NCI-H187 treated with DMSO at 0.1 percent for 48 hours (cell line): ENCODE measurements at places on chromosomes 6 and 20.
A peak's percentile ranks its signal among the peaks of the same experiment; 100 is the strongest.

DNA sequence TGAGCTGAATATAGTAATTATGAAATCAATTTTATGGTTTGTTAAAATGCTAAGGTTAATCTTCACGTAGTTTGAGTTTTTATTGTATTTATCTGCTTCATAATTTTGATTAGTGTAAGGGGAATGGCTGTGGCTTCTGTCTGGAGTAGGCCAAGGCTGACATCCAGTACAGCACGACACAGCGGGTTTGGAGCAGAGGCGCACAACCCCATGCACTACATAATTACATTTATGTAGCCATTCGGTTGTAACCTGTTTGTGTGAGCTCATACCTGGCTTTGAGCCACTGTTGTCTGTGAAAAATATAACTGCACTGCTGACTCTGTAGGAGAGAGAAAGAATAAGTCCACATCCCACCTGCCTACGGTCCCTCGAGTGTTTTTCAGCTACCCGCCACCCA lies 615.5 kb downstream of the EYS start:
- no peak for DNase-seq

GRCh38 chr20:32743237-32744112 lies at the start of gene COMMD7:
Gene COMMD7 (minus strand): TSS chr20:32743467. CDS start chr20:32743391, 76 bp downstream.
- no peak for DNase-seq

- no peak for DNase-seq
Measured at GRCh38 chr6:6772751-6773150, 184.2 kb downstream of the LY86 start.

DNA sequence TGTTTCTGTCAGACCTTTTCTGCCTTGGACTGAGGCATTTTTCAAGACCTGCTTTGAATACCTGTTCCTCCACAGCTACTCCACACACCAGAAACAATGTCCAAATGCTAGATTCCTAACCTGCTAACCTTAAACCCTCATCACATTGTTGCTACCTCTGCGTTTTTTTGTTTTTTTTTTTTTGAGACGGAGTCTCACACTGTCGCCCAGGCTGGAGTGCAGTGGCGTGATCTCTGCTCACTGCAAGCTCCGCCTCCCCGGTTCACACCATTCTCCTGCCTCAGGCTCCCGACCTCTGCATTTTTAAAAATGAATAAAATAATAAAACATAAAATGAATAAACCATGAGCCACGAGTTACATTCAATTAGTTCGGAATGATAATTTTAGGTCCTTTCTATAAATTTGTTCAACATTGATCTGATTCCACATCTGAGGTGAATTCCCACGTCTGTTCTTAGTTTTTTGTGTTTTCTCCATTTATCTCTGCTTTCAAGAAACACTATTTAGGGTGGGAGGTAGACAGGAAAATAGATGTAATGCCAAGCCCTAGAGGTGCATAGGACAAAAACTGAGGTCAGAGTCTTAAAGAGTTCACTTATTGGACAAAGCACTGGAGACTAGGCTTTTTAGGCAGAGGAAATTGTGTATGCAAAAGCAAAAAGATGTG lies 1.3 kb downstream of the C6orf89 start:
- no peak for DNase-seq

GRCh38 chr20:49685161-49685601 lies 28.5 kb downstream of the B4GALT5 start:
- DNase-seq, result no peak

DNA sequence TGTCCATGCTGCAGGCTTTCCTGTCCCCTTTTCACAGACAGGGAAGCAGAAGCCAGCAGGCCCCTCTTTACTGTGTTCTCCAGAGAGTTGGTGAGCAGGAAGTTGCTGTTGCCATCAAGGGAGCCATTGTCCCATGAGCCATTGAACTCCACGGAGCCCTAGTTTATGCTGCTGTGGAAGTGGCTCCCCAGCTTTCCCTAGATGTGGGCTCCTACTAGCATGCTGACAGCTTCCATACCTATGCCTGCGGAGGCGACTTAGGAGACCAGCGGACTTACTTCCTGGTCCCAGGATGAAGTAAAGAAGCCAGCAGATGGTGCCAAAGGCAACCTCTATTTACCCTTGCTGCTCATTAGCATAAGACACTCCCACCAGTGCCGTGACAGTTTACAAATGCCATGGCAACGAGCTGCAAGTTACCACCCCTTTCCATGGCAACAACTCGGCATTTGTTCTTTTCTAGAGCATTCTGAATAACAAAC lies 30.8 kb upstream of the FKBP1A start:
- no peak for DNase-seq

- no peak for DNase-seq
Measured at GRCh38 chr6:136582711-136583471, 32.7 kb upstream of the MAP7 start.

GRCh38 chr6:150752409-150752808 lies 113.1 kb upstream of the MTHFD1L start:
- no peak for DNase-seq

DNA sequence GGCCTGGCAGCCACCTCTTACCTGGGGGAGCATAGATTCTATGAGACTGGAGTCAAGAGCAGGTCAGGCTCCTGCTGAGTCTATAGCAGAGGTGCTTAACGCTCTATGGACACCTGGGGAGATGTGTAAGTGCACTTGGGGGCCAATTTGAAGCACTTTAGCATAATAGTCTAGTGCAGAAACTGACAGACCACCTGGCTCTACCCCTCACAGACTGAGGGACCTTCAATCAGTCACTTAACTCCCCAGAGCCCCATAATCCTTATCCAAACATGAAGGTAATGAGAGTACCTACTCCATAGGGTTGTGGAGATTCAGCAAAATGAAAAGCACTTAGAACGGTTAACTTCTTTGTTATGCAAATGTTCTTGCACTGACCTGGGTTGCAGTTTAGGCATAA lies 87.3 kb upstream of the SLC22A16 start:
- DNase-seq, result peak; percentile 78

- no peak for DNase-seq
Measured at GRCh38 chr6:166556863-166557322, 29.6 kb downstream of the RAMACL start.

DNA sequence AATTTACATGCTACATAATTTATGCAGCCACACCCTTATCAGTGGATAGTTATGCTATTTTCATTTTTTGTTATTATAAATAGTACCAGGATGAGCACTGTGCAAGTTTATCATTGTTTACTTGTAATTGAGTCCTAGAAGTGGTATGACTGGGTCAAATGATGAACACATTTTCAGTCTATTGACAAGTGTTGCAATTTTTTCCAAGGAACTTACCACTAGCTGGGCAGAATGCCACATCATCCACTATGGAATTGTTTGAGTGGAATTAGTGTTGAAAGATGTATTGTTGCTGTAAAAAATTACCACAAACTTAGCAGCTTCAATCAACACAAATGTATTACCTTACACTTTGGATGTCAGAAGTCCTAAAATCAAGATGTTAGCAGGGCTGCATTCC lies 38.1 kb upstream of the OPN5 start:
- DNase-seq, result no peak

GRCh38 chr6:170459451-170459850 lies 93.7 kb downstream of the PSMB1 start:
- DNase-seq, result no peak

DNA sequence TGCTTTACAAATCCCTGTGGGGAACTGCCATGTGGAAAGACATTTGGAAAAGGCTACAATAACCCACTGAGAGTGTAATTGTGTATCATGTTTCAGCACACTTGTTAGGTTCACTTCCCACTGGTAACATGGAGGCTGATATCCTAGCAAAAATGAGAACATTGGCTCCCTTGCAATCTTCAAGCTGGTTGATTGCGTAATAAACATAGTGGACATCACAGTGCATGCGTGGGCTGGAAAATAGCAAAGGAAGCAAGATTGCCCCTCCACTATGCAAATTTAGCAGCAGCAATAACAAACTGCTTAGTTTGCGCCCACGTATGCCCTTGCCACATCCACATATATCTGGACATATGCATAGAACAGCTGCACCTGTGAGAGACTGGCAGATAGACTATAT lies 410.2 kb downstream of the MEI4 start:
- DNase-seq, result no peak

- DNase-seq, result no peak
Measured at GRCh38 chr6:119026822-119027221, 51.6 kb downstream of the FAM184A start.

DNA sequence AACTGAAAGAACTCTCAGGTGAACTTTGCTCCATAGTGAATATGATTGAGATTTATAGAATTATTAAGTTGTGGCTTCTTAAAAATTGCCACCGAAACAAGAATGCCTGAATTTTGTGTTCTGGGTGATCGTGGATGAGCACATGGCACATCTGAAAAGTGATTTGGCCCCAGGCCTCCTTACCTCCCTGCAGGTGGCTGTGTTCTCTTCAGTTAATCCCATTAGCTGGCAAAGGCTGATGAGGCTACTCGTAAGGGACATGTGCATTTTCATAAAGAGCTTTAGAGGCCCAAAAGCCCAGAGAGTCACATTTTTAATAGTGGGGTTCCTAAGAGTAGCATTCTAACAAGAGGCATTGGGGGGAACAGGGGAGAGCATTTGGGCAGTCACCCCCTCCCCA lies 22.6 kb downstream of the GNAS start:
- DNase-seq, result no peak

DNA sequence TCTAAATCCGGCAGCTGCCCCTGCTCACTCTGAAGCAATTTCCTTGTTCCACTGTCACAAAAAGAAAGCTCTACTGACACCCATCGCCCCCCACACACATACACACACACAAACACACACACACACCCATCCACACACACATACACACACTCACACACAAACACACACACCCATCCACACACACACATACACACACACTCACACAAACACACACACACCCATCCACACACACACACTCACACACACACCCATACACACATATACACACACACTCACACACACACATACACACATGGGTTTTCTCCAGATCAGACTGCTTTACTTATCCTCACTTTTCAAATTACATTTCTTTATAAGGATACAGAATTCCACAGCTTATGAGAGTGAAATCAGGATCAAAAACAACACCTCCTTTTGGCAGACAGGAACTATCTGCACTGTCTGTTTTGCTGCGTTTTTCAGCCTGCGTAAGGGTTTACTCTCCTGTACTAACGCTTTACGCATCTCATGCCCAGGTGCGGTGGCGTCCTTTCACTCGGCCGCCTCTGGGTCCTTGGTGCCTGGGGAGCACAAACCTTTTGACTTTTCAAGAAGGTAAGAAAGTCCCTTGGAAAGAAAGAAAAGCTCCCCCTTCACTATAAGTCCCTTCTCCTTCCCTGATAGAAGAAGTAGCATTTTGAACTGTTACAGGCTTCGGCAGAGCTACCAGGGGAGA lies 8.0 kb downstream of the DACT2 start:
- no peak for DNase-seq

GRCh38 chr6:49576618-49577017 lies 26.1 kb downstream of the C6orf141 start:
- no peak for DNase-seq

GRCh38 chr6:25946631-25947030 lies 16.0 kb upstream of the TRIM38 start:
- DNase-seq, result no peak

GRCh38 chr6:53547166-53547810 lies 2.4 kb upstream of the GCLC start:
- no peak for DNase-seq

- no peak for DNase-seq
Measured at GRCh38 chr20:48597521-48598302, 230.1 kb downstream of the PREX1 start.

GRCh38 chr6:39979461-39980328 lies 45.4 kb upstream of the MOCS1 start:
- no peak for DNase-seq

DNA sequence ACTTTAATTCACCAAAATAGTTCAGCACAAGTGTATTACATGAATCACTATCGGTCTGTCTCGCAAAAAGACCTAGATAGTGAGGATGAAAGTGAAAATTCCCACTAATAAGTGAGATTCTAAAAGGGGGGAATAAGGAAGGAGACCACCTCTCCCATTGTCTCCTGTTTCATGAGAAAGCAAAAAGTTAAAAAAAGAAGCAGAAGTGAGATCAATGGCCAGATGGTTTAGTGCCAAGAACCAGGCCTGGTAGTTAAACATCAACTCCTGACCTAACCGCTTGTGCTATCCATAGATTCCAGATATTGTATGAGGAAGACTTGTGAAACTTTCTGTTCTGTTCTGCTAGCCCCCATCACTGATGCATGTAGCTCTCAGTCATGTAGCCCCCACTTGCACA lies 293.0 kb downstream of the RNGTT start:
- DNase-seq, result no peak

GRCh38 chr6:118859517-118860064 lies 34.4 kb upstream of the ASF1A start:
- DNase-seq, result no peak

GRCh38 chr6:17820055-17820454 lies 113.3 kb upstream of the NUP153 start:
- no peak for DNase-seq

GRCh38 chr6:39200498-39201020 lies 28.7 kb downstream of the KCNK5 start:
- no peak for DNase-seq

- no peak for DNase-seq
Measured at GRCh38 chr6:43912598-43913371, 142.8 kb downstream of the VEGFA start.

DNA sequence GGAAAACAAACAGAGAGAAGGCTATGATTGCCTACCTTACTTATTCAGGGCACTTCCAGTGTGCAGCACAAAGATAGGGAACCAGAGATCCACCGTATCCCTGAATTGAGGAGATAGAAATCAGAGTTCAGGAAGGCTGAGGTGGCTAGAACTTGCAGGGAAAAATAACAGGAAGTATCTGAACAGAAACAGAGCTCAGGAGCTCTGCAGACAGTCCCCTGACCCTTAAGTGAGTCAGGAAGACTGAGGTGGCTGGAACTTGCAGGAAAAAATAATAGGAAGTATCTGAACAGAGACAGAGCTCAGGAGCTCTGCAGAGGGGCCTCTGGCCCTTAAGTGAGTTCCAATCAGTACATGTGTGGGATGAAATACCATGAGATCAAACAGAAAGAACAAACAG lies 65.4 kb downstream of the RPRD1B start:
- no peak for DNase-seq

GRCh38 chr6:166952567-166953486 lies 3.5 kb downstream of the RNASET2 start:
- DNase-seq, result no peak

DNA sequence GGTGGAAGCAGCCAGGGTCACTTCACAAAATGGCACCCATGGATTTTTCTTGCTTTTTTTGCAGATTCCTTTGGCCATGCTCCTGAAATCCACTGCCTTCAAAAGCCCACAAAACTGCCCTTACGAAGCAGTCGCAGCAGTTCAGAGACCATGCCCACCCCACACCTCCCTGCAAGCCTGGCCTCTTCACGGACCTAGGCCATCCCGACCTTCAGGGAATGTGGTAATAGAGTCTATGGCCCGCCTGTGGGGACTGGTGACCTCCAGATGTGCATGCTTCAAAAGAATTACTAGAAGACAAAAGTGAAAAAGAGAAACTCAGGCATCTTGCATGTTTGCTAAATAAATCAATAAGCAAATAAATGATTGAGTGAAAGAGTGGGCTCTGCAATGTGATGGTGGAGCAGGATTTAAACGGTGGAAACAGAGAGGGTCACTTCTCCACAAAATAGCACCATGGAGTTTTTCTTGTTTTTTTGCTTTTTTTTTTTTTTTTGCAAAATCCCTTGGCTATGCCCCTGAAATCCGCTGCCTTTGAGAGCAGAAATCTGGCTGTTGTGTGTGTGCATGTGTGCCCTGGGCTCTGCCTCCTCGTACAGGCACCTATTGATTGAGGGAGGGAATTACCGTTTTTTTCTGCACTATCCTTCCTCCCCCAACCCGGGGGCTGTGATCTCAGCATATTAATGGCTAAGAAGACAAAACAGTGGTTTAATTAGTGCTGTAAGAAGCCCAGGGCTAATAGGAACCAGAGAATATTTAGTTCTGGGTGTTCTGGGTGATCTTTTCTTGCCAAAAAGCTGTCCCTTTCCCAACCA lies 107.4 kb downstream of the PXDC1 start:
- no peak for DNase-seq
